ENCODE measurements at places on chromosomes 5 and 9.

GRCh38 chr5:156532921-156533320, 206.0 kb downstream of the SGCD start:
- no peak for DNase-seq

- DNase-seq: no peak
Observed at GRCh38 chr9:126483468-126484073, 130.2 kb upstream of the LMX1B start.

DNA sequence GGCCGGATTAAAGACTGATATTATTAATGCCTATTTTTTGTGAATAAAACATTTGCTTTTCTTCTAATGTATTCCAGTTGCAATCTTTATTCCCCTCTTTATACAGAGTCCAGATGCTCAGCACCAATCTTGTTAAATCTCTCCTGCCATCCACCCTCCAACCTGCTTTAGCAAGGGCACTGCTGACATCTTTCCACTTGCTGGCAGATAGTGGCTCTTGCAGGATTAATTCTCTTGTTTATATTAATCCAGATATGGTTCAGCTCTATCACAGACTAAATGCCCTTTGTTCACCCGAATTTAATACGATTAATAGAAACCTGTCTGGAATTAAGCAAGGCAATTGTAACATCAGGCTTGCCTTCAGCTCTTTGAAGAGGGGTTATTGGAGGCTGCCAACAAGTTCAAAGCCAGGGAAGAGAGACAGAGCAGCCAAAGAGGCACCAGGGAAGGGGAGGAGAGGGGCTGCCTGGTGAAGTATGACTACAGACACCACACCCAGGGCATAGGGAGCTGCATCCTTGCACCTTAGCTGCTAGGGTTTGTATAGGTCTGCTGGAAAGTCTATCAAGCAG, 236.2 kb downstream of the SAXO1 start:
- no peak for DNase-seq

GRCh38 chr9:72315089-72315509, 49.9 kb downstream of the ZFAND5 start:
- DNase-seq: peak; percentile 69

DNA sequence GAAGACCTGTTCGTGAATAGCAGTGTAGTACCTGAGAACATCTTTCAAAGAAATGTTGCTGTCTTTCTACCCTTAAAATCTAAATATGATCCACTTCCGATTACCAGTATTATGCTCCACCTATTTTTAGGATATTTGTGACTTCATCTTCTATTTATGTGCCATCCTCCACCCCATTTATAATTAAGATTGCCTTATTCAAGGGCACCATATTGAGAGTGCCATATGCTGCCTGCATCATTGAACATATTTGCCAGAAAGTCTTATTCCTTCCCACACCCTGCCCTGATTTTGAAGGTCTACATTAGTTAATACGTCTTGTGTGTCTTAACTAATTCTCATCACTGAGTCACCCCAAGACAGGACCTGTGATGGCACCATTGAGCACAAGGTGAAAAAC, 1076.7 kb downstream of the CDH12 start:
- DNase-seq: peak; percentile 83

GRCh38 chr5:149152317-149152746, 11.0 kb downstream of the ABLIM3 start:
- no peak for DNase-seq

DNA sequence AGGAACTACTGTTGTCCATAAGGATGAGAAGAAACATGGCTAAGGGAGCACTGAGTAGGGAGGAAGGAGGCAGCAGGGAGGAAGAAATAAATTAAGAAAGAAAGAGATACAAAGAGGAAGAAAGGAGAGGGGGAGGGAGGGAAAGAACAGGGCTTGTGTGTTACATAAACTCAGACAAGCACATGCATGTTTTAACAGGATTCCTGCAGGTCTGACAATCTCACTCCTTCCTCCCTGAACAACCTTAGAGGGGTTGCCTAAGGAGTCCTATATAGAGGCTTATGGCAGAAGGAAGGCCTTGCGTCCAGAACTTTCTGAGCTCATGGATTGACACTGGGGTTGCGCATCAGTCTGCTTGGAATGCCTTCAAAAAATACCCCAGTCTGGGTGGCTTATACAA, 4.2 kb upstream of the KCNIP1 start:
- no peak for DNase-seq

DNA sequence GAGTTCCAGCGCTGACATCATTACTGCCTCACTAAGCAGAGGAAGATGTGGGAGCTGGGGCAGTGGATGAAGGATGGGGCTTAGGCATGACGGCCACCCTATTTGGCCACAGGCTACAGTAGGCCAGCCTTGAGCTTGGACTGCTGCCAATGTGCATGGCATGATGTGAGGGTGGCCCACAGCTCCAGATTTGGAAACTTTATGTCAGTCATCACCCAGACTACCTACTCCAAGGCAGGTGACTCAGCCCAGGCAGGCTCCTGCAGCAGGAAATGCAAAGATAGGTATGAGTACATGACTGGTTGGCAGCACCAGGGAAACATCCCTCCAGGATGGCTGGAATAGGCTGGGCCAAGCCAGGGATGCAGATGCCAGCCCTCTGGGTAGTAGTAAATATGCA, 303.6 kb downstream of the SPOCK1 start:
- DNase-seq: no peak

DNA sequence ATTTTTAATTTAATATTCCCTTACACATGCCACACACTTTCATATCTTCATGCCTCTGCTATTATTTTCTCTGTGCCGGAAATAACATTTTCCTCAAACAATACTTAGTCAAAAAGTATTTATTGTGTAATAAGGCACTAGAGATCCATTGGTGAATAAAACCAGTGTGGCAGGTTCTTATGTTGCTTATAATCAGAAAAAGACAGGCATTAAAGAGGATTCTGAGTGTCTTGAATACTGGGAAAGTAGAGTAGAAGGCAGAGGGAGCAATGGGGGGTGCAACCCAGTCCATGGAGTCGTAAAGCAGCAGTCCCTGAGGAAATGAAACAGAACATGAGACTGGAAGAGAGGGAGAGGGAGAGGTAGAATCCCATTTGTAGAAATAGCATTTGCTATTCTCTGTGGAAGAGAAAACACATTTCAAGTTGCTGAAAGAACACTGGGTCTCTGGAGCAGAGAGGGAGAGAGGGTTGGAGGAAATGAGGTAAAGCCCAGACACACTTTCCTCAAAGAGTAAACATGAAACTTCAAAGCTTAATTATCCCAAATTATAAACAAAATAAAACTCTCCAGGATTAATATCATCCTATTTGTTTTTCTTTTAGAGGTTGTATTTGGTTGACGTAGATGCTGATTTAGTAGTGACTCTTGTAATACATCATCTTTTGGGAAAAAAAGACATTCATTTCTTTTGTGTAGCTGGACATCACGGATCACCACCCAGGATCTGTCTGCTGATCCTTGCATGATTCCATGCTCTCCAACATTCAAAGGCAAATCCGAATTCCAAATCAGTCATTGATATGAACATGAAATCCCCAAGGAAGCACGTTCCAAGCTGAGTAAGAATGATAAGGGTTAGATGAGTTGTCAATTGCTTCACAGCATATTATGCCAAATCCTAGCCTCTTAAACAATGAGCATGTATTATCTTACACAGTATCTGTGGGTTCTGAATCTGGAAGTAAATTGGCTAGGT, 37.4 kb upstream of the GRAMD2B start:
- DNase-seq: no peak

DNA sequence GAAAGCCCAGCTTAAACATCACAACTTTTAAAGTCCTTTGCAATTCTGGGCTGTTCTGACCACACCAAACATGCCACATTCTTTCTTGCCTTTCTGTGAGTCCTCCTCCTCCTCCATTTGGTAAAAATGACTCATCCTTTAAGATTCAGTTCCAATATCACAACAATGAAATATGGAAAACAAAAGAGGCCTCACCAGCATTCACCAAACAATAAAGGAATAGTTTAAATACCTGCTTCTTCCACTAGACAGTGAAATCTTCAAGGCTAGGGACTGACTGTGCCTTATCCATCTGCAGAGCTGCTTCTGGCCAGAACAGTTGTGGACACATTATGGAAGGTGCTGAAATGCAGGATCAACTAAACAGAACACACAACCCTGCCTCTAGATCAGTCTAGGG, 36.0 kb downstream of the NR6A1 start:
- no peak for DNase-seq

DNA sequence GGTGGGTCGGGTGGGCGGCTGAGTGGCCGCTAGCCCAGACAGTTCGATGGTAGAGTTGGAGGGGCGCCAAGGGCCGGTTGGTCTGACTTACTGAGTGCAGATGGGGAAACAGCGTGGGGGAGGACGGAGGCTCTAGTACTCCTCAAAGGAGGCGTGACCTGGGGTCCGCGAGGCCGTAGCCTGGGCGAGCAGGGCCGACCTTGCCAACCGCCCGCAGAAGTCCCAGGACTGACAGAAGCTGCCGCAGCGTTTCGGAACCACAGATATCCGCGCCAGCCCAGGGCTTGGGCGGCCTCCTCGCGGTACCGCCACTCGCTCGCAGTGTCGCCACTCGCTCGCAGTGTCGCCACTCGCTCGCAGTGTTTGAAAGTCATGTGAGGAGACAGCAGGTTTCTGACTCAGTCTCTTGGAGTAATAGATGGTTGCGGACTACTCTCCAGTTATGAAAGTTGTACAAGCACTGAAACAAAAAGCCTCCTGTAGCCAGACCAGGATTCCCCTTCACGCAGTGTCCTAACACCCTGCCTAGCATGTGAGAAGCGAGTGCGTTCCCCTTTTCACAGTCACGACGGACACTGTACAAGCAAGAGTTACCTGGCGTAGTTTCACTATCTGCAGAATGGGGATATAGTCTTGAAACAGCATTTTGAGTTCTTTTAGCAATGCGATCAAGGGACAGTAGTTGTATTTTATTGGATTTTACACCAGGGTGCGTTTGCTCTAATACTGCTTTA, 674 bp downstream of the TMEM38B start:
- no peak for DNase-seq

- no peak for DNase-seq
Observed at GRCh38 chr5:123746683-123747360, 234.8 kb downstream of the CSNK1G3 start.

- no peak for DNase-seq
Observed at GRCh38 chr5:160792281-160792680, 59.7 kb downstream of the ATP10B start.

DNA sequence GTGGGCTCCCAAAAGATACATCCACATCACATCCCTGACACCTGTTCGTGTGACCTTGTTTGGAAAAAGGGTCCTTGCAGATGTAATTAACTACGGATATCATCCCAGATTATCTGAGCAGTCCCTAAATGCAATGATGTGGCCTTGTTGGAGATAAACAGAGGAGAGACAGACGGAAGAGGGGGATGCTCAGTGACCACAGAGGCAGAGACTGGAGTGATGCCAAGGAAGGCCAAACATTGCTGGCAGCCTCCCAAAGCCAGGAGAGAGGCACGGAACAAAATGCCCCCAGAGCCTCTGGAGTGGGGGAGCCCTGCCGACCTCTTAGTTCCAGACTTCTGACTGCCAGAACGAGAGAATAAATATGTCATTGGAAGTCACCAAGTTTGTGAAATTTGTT, 15.0 kb upstream of the VAV2 start:
- no peak for DNase-seq

- DNase-seq: no peak
Observed at GRCh38 chr5:38853753-38854470, 8.1 kb downstream of the OSMR start.

GRCh38 chr5:20040901-20041300, 52.9 kb upstream of the CDH18 start:
- DNase-seq: no peak

DNA sequence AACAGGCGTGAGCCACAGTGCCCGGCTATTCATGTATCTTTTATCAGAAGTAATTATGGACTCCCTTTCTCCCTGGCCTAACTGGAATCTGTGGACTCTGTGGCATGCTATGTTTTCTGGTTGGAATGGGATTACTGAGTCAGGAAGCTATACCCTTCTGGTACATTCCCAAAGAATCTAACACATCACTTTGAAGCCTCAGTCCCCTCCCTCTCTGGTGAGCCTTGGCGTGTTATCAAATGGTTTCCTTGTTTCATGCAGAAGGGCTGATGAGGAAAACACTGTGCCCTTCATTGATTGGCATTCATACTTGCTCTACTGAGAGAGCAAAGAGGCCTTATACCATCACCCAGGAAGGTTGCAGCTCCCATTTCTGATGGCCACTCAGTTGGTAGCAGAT, 22.9 kb downstream of the C5orf15 start:
- no peak for DNase-seq

DNA sequence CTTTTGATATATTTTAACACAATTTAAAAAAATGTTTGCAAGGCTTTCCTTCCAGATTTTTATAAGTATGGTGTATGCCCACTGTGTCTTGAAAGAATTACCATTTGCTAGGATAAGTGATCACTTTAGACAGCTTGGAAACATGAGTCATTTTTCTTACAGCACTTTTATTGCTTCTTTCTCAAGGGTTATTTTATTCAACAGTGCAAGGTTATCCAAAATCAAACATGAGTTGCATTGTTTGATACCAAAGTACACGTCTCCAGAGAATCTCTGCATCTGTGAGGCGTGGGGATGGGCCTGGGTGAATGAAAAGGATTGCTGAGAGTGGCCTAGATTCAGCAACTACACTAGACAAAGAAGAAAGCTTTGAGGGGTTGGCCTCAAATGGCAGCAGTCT, 329.6 kb downstream of the ADAMTS6 start:
- DNase-seq: no peak

GRCh38 chr5:174310706-174311105, 265.2 kb downstream of the NSG2 start:
- DNase-seq: no peak

GRCh38 chr9:27361492-27361891, 64.5 kb upstream of the EQTN start:
- no peak for DNase-seq

Data from NCI-H446 (cell line).